Stimulated activated CD8-positive, alpha-beta memory T cell treated with anti-CD3 and anti-CD28 coated beads, Interleukin-4, amount 100 ng/mL, for 4 hours (primary cell): ENCODE measurements at places on chromosomes 11 and 22.

DNA sequence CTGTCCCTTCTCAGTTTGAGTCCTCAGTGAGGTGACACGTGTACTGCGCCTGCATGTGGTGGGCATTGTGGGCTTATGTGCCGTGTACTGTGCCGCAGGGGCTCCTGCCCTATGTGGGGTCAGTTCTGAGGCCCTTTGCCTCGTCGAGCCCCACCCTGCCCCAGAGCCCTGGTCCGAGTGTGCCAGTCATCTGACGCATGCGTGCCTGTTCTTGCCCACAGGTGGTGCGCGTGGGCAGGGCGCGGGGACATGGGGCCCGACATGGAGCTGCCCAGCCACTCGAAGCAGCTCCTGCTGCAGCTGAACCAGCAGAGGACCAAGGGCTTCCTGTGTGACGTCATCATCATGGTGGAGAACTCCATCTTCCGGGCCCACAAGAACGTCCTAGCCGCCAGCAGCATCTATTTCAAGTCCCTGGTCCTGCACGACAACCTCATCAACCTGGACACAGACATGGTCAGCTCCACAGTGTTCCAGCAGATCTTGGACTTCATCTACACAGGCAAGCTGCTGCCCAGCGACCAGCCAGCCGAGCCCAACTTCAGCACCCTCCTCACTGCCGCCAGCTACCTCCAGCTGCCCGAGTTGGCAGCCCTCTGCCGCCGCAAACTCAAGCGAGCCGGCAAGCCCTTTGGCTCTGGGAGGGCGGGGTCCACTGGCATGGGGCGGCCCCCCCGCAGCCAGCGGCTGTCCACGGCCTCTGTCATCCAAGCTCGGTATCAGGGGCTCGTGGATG, 22.3 kb upstream of the TMEM191C start:
- no peak for DNase-seq

GRCh38 chr11:117898059-117898458, 21.6 kb upstream of the FXYD6 start:
- no peak for DNase-seq

GRCh38 chr22:49869845-49870712, 16.4 kb downstream of the ZBED4 start:
- DNase-seq, result no peak

DNA sequence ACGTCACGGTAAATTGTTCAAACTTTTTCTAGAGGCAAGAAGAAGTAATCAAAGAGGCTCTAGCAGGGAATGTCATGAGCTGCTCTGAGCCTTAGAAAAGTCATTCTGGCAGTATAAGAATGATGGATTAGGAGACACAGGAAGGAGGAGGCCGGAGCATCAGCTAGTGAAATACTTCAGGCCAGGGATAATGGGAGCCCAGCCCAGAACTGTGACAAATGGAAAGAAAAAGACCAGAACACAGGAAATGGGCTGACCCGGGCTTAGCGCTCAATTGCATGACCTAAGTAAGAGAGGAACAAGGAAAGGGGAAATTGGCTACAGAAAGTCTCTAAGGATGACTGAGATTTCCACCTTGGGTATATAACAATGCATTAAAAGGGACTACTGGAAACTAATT, 108.6 kb downstream of the LARGE1 start:
- DNase-seq, result no peak

DNA sequence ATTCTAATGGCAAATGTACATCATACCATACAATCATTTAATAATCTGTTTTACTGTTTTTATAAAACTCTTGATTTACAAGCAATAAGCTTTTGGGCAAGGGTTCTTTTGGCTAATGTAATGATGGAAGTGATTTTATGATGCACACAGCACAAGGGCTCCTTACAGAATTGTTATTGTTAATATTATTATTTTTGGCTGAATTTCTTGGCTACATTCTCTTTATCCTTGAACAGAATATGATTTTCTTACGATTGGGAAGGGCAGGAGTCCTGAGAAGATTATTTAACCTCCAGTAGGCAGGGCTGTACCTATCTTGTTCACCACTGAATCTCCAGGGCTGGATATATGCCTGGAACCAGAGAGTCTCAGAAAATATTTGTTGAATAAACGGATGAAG, 70.4 kb upstream of the ARHGAP20 start:
- no peak for DNase-seq

- DNase-seq, result no peak
Measured at GRCh38 chr11:73414977-73415651, 38.9 kb downstream of the RELT start.

- no peak for DNase-seq
Measured at GRCh38 chr22:30217698-30218560, 28.6 kb downstream of the LIF start.

DNA sequence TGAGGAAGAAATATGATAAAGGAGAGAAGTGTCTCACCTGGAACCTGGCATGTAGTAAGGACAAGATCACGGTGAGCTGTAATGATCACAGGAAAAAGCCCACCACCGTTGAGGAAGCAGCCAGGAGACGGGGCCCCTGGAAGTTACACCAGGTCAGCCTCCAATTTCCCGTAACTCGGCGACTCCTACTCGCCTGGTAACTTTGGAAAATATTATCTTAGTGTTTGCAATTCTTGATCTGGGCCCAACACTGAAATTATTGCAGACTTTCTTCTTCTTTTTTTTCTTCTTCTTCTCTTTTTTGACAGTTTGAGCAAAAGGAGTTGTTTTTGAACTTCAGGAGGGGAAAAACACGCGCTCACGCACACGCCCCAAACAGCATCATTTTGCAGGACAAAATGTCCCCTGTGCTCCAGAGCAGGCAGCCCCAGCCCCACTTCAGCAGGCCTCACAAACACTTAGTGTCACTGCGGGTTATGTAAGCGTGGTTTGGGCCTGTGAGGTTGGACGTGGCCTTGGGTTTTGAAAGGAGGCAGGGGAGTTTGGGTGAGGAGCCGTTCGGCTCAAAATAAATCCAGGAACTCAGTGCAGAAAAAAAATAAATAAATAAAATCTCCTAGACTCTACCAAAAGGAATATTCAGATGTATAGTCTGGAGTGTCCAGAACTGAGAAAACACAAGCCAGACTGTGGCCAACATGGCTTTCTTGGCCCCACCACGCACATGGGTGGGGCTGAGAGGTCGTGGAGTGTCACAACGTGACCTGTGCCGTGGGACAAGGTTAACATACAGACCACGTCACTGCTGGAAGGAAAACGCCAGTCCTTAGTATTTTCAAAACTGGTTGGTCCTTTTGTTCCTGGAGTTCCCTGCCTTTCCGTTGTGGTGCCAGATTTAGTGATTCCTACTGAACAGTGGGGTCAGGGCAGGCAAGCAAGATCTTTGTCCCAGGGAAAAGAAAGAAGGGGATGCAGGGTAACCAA, 26.3 kb upstream of the MN1 start:
- no peak for DNase-seq
